ENCODE measurements at places on chromosomes 3 and 15.

GRCh38 chr3:196051282-196052076 is 30.4 kb downstream of the TFRC start:
- DNase-seq: no peak

- no peak for DNase-seq
These were observed 5.0 kb downstream of the TOMM70 start for GRCh38 chr3:100395679-100396431.

- no peak for DNase-seq
These were observed 3.8 kb upstream of the TMEM44 start for GRCh38 chr3:194637066-194637465.

- DNase-seq: no peak
These were observed 25.8 kb downstream of the RAF1 start for GRCh38 chr3:12638105-12638504.

- no peak for DNase-seq
These were observed 547.1 kb downstream of the FHIT start for GRCh38 chr3:60703956-60704736.

DNA sequence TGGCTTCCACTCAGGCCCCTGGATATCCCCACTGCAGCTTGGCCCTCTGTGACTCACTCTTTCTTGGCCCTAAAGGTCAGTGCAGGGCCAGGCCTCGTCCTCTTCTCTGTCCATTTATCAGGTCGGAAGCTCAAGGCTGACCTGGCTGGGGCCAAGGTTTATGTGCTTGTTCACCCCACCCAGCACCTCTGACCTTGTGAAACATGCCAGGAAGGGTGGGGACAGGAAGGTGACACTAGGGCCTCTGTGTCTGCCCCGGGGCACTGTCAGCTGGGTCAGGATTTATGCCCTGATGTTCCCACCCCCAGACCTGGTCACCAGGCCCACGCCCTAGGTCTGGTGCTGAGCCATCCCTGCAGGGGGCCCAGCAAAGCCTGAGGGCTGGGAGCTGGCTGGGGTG is 103.8 kb downstream of the FBLN2 start:
- no peak for DNase-seq

DNA sequence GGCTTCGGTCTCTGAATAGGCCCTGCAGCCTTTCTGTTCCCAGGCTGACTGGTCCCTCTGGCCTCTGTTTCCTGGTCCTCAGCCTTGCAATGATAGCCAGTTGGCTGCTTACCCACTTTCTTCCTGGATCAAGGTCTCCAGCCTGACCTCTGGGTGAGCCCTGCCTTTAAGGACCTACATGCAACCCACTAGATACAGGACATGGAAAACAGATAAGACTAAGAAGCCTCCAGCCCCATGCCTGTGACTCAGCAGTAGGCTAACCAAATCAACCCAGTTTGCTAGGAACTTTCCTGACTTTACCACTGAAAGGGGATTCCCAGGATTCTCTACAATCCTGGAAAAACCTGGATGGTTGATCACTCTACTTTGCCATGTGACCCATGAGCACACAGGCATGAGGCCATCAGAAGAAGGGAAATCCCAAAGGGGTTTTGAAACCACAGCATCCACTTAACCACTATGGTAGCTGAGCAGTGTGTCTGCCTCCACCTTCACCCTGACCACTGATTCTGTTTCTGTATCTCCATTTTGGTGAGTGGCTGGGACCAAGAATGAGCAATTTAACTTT is 188.1 kb downstream of the CHST2 start:
- DNase-seq: no peak

DNA sequence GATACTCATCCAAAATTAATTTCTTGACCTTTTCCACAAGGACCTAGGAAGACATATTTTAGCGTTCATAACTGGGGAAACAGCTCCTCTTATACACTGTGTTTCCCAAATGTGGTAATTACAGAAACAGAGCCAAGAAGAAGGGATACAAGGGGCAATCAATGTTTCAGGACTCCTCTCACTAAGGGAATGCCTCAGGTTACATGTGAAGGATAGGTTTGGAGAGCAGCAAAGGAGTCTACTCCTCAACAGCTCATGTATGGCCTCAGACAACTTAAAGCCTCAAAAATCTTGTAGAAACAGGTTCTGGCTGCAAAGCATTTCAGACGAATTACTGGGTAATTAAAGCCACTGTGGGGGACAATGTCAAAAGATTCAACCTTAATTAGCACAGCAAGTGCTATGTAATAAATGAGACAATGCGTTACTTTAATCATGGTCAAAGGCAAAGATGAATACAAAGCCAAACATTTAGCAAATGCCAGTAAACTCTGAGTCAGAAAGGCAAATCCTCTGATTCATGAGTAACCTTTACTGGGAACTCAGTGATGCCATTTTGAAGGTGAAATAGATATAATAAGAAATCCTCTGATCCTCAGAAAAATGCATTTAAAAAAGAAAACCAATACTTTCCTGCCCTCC is 1111.2 kb downstream of the TUSC7 start:
- no peak for DNase-seq

GRCh38 chr3:4583416-4583815 is 90.3 kb downstream of the ITPR1 start:
- DNase-seq: no peak

GRCh38 chr3:195001961-195002861 is 268.7 kb downstream of the XXYLT1 start:
- no peak for DNase-seq

GRCh38 chr3:81953111-81953510 is 191.7 kb upstream of the GBE1 start:
- DNase-seq: no peak

DNA sequence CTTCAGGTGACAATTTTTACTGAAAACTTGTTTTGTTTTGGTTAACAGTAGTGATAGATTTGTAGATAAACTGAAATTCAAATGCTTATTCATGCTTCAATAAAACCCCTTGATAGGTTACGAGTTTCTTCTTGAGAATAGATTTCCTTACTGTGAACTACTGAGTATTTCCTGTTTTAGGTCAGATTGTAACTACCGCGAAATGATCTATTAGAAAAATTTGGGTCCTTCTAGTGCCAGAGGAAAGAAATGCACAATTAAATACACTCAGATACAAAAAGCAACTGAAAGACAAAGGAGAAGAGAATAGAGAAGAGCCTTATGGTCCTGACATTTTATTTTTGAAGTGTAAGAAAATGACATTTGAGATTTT is 251.7 kb upstream of the TBL1XR1 start:
- DNase-seq: no peak

- no peak for DNase-seq
These were observed 163.0 kb upstream of the SLC2A2 start for GRCh38 chr3:171189394-171190080.

GRCh38 chr3:12237912-12238650 is 50.8 kb upstream of the PPARG start:
- DNase-seq: no peak

DNA sequence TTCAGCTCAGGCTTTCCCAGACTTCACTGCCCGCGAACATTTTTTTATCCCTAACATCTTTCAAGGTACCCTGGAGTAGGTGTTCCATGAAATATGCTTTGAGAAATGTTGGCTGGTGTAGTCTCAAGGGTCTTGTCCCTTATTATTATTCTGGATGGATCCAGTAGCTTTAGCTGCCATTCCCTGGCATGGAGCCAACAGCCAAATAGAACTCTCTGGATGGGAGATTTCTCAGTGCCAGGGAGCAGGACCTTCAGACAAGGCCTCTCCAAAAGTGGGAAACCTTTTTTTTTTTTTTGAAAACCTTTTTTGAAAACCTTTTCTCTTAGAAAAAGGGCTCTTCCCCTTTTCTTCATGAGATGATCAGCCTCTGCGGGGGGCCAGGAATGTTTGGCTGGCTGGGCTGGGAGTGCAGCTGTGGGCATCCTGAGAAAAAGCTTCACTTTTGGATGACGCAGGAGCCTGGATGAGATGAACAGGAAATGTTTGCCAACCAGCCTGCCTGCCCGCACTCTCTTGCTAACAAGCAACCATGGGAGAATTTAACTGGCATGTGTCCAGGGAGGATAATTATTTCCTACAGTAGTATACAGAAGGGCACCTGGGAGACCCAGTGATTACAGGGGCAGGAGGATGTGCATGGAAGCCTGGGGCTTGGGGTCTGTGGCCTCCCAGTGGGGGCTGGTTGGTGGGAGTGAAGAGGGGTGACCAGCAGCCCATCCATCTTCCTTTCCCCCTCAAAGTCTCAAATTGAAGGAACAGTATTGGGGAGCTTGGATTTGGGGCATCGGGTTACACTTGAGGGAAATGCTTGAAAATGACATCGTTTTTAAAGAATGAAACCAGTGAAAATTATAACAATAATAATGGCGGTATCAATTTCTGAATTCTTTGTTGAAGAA is 109.1 kb upstream of the LRIG1 start:
- DNase-seq: no peak

GRCh38 chr3:120421926-120422325 is 28.9 kb downstream of the FSTL1 start:
- DNase-seq: no peak

GRCh38 chr15:82298032-82298431 is 35.4 kb downstream of the SAXO2 start:
- no peak for DNase-seq

DNA sequence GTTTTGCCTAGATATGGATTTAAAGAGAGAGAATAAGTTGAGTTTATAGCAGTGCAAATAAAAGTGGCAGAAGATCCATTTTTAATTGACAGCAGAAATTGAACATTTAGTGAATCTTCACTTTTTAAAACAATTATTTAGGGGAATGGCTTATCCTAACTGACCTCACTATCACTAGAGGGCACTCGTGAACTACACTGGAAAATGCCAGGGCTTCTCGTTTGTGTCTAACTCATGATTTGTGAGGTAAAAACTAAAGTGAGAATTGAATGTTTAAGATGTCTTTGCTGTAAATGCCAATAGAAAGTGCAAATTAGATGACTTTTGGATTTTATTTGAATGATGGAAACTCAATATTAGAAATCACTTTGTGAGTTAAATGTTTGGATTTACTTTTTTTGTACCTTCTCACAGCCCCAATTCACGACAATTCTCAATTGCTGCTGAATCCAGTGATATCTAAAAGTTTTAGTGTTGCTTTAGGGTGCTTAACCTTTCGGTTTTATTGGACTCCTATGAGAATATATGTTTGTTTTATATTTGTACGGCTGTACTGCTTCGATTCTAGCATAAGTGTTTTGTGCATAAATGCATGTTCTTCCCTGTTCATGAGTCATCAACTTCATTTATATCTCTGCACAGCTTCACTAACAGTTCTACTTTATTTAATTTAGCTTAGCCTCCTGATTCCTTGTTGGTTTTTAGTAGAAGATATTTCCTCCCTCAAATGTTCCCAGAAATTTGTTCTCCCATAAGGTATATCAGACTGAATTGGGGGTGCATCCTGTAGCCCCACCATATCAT is 462.1 kb downstream of the MFSD1 start:
- DNase-seq: no peak

DNA sequence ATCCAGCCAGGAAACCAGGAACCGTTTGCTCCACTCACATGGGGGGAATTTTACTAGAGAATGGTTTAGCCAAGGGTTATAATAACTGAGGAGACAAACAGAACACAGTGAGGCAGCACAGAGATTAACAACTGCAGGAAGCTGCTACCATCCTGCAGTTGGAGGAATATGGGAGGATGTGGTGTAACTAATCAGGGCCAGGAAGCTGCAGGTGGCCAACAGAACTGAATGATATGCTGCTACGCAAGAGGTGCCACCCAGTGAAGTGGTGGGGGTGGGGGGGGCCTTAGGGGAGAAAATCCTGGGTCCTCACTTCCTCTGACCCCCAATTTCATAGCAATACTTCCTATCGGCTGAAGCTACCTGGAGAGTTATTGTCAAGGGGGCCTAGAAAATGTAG is 306.4 kb upstream of the STT3B start:
- peak; percentile 65 for DNase-seq

- DNase-seq: no peak
These were observed 6.1 kb upstream of the PLSCR4 start for GRCh38 chr3:146256851-146257486.

GRCh38 chr3:82376883-82377282 is 615.4 kb upstream of the GBE1 start:
- no peak for DNase-seq

DNA sequence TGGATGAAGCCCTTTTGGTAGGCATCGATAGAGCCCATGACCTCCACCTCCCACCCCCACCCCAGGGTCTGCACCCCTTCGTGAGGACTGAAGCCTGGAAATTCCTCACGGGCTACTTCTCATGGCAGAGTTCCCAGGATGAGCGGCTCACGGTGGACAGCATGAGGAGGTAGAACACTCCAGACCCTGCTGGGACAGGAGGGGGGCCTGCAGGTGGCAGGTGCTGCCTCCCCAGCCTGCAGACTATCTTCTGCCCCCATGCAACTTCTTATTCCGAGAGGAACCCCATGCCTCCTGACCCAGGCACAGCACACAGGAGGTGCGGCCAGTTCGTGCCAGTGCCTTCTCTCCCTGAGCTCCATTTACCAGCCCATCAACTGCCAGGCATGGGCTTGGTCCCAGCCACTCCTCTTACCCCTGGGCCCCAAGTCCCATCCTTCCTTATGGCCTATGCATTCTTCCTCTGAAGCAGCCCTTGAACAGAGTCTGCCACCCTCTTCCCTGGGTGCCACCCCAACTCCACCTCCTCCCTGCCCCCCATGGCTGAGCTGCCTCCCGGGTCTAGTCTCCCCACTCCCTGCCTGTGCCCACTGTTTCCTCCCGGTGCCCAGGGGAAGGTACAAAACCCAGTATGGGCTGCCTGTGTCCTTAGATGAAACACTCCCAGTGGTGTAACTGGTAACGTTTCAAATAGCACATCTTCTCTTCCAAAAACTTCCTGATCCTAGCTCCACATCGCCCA is 8.4 kb downstream of the TBC1D21 start:
- no peak for DNase-seq

- DNase-seq: no peak
These were observed 103.8 kb downstream of the RBMS3 start for GRCh38 chr3:29384640-29385039.

- no peak for DNase-seq
These were observed 130.1 kb downstream of the SRGAP3 start for GRCh38 chr3:9119331-9119730.

GRCh38 chr3:25856902-25857518 is 67.1 kb downstream of the OXSM start:
- DNase-seq: no peak

DNA sequence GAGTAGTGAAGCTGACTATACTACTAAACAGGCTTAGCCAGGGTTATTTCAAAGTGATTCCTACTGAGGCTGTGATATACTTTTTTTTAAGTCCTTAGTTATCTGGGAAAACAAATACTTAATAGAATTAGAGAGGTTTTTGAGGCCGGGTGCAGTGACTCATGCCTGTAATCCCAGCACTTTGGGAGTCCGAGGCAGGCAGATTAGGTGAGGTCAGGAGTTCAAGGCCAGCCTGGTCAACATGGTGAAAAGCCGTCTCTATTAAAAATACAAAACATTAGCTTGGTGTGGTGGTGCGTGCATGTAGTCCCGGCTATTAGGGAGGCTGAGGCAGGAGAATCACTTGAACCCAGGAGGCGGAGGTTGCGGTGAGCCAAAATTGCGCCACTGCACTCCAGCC is 34.2 kb downstream of the PRTG start:
- no peak for DNase-seq

GRCh38 chr15:40303576-40303975 is 4.2 kb downstream of the PLCB2 start:
- DNase-seq: no peak

DNA sequence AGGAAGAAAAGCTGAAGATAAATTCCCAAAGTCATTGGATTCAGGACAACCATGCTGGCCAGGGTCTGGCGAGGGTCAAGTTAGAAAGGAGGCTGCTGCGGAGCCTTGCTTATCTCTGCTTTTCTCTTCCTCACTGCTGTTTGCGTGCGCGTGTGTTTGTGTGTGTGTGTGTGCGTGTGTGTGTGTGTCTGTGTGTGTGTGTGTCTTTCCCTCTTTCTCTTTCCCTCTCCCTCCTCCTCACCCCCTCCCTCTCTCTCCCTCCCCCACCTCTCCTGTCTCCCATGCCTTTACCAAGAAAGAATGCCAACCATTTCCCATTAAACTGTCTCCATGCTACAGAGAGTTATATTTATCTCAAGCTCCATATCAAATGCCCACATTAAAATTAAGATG is at the start of gene COLQ:
TSS of gene COLQ (minus strand) at position 134 of the 393 bp plus-strand sequence. CDS start at position 53, 81 bp downstream.
- peak; percentile 8 for DNase-seq

Measured in thymus (tissue), 14 donors.